Naive thymus-derived CD8-positive, alpha-beta T cell (primary cell): ENCODE measurements at places on chromosomes 13 and 19.

DNA sequence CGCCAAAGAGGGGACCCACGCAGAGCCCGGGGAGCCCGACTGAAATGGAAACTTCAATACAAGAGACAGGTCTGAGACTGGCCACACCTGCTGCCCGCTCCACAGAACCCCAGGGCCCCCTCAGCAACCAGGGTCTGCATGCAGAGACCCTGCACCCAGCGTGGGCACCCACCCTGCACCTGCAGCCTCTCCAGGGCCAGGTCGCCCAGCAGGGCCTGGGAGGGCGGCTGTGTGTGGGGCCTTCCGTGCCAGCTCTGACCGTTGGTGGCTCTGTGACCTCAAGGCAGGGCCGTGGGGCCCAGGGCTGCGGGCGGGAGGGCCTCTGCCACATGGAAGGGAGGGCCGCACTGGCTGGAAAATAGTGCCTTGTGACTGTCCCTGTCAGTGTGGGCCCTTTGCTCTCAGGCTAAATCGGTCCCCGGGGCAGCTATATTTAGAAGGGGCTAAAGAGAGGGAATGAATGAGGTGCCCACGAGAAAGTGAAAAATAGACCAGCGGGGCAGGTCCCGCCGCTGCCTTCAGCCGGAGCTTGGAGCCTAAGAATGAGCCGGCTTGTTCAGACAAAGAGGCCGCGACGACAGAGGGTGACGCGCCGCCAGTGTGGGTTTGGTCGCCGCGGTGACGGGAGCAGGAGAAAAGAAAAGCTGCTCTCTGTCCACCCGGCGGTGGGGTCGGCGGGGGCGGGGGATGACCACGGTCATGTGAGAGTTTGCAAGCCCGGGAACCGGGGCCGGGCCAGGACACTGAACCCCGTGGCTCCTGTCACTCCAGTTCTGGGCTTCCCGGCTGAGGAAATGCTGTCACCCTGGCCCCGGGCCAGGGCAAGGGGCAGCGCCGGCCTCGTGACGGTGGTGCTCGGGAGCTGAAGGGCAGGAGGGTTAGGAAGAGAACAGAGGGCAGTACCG, 70.5 kb downstream of the GADD45B start:
- DNase-seq = no peak

- no peak for DNase-seq
These were observed 206.8 kb downstream of the ATP8A2 start for GRCh38 chr13:25578526-25578925.

DNA sequence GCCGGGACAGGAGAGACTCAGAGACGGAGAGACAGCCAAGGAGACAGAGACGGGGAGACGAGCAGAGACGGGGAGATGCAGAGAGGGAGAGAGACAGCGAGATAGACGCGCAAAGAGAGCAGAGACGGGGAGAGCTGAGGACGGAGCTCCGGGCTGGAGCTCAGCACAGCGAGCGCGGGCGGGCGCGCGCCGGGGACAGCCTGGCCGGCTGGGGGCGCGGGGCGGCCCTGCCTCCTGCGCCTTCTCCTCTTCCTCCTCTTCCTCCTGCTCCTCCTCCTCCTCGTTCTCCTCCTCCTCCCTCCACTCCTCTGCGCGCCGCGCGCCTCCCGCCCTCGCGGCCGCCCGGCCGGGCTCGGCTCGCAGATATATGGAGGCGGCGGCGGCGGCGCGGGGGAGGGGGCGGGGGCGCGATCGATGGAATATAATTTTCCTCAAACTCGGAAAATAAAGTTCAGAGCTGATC, at the start of gene ERFL:
TSS of gene ERFL (minus strand) at position 229 of the 463 bp plus-strand sequence. CDS start 15,530 bp downstream, outside the sequence.
- no peak for DNase-seq

- no peak for DNase-seq
These were observed 106.5 kb downstream of the FOXO1 start for GRCh38 chr13:40559915-40560314.

- no peak for DNase-seq
These were observed 2.8 kb upstream of the ERFL start for GRCh38 chr19:41930926-41931592.

- DNase-seq = no peak
These were observed 69.1 kb downstream of the ARHGEF18 start for GRCh38 chr19:7417671-7418324.

DNA sequence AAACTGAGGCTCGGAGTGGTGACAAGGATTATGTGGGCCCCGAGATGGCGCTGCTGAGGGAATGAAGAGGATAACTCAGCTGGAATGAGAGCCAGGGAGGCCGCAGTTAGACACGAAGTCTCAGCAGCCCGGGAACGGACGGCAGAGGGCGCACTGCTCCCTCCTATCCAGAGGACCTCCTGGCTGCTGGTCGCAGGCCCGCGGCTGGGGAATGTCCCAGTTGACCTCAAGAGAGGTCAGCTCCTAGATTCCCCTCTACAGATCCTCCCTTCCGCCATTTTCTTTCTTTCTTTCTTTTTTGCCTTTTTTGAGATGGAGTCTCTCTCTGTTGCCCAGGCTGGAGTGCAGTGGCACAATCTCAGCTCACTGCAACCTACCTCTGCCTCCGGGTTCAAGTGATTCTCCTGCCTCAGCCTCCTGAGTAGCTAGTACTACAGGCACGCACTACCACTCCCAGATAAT, 24.1 kb upstream of the ASPDH start:
- peak; percentile 47 for DNase-seq

GRCh38 chr13:73092829-73093228, 34.0 kb downstream of the KLF5 start:
- DNase-seq = no peak

- DNase-seq = no peak
These were observed 14.2 kb downstream of the DPF1 start for GRCh38 chr19:38209671-38210457.

GRCh38 chr13:38952827-38953226, 37.8 kb downstream of the STOML3 start:
- no peak for DNase-seq

- DNase-seq = peak; percentile 50
These were observed 49.8 kb upstream of the GTF3A start for GRCh38 chr13:27374650-27375049.

- no peak for DNase-seq
These were observed 10.6 kb downstream of the CCDC8 start for GRCh38 chr19:46402725-46403124.

GRCh38 chr19:40091205-40092129, 724 bp upstream of the ZNF780A start:
- DNase-seq = no peak

- no peak for DNase-seq
These were observed 3.4 kb upstream of the WIZ start for GRCh38 chr19:15453091-15453578.

DNA sequence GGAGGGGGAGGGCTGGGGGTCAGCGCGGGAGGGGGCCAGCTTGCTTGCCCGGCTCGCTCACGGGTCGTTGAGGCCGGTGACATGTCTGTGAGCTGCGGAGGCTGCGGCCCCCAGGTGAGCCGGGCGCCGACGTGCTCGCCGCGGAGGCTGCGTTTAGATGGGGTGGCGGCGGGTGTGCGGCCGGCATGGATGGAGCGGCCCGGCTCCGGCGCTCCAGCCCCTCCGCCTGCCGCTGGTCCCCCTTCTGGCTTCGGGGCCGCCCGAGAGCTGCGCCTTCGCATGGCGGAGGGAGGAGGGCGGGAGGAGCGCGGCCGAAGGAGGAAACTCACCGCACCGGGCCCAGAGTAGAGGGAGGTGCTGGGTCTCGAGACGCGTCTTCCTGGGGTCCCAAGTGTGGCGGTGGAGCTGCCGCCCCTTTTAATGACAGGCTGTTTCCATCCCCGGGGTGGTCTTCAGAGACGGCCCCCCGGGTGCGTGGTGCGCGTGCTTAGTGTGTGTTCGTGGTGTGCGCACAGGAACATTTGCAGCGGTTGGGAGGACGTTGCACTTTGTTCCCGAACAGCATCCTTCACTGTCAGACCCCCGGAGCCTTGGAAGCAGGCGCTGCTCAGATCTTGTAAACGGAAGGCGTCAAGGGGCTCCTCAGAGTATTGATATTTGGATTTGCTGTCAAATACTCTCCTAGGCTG, at the start of gene AKAP11:
TSS of gene AKAP11 (plus strand) at position 38 of the 689 bp plus-strand sequence. CDS start 14,197 bp downstream, outside the sequence.
- peak; percentile 58 for DNase-seq

GRCh38 chr13:20264271-20265018, 32.3 kb upstream of the GJB6 start:
- DNase-seq = no peak

GRCh38 chr19:3499738-3500428, 591 bp downstream of the DOHH start:
- no peak for DNase-seq

DNA sequence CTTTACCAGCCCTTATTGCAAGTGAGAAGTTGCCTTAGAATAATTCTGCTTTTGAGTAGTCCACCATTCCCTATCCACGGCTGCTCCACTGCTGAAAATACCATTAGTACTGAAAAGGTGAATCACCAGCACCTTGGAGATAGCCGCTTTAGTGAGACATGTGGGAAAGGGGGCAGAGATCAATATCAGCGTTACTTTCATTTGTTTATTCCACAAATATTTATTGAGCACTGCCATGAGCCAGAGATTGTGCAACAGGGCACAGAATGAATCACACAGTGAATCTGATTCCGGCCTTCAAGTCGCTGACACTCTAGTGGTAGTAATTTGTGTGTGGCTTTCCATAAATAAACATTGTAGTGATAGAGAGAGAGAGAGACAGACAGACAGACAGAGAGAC, 31.5 kb upstream of the MYO16 start:
- DNase-seq = no peak

DNA sequence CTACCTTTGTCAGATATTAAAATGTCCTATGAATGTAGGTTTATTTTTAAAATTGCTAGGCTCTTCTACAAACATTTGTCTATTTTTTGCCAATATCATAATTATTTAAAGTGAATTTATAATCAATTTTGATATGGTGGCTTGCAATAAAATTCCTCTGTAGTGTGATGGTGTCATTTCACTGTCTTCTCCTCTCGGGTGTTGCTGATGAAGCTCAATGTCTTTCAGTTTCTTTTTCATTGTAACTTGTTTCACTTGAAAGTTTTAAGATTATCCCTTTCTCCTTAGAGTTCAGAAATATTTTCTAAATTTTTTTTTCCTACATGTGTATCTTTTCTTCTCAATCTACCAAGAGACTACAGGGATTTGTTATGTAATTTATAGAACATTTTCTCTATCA, 267.1 kb upstream of the EDNRB start:
- DNase-seq = no peak

DNA sequence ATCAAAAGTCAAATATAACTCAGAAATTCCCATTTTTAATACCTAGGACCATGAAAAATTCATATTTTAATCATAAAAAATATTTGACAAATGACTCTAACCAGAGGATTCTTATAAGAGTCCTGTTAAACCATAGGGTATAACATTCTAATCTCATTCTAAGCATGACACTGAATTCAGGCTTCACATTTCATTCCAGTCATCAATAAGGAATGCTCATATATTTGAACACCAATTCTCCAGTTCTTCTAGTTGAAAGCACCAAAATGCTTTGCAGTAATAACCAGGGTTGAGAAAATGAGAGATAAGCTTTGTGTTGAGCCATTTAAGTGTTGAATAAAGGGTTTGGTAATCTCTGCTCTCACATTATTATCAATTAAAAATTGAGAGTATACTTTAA, 147.5 kb downstream of the VWA8 start:
- DNase-seq = no peak

DNA sequence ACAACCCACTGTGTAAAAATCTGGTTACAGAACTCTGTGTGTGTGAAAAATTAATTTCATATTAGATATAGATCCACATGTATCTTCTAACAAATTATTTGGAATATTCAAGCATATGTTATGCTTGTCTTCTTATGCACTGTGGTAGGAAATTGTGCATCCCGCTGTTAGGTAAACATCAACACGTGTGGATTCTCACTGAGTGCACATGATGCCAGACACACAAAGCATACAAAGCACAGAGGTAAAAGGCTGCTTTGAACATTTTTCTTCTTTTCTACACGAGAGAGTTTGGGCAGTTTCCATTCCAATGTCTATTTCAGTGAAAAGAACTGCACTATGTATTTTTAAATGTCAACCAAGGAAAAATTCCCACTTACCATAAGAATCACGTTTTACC, 354.9 kb downstream of the PCDH9 start:
- no peak for DNase-seq

GRCh38 chr13:49368688-49369087, 75.2 kb downstream of the CAB39L start:
- DNase-seq = no peak

GRCh38 chr13:109369353-109370052, 416.9 kb downstream of the IRS2 start:
- no peak for DNase-seq

- DNase-seq = no peak
These were observed 533 bp downstream of the TNFSF9 start for GRCh38 chr19:6531163-6531955.

GRCh38 chr13:42280537-42280936, 8.6 kb downstream of the AKAP11 start:
- DNase-seq = no peak

DNA sequence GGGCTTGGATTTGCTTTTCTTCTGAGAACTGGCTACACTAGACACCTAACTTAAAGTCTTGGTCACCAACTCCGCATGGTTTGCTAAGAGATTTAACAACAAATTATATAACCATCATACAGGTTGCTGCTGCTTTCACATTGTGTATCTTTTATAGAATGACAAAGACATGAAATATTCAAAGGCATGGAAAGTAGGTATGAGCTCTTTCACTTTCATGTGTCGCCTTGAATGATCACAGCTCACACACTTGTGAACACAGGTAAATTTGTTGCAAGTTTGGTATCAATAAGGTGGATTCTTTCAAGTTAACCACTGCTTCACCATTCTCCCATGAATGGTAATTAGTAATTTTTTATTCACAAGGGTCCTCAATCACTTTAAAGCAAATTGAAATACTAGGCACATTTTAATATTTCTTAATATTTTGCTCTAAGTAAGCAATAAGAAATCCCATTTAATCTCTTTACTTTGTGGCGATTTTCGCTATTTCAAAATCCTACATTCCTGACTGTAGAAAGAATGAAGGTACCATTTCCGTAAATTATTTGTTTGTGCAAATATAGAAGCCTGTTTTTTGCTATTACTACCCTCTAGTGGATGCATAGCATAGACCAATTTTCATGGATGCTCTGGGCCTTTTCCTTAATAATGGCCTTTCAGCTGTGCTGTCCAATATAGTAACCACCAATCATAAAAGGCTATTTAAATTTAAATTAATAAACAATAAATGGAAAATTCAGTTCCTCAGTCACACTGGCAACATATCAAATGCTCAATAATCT, 45.5 kb upstream of the FREM2 start:
- no peak for DNase-seq

GRCh38 chr19:1400281-1401137, 833 bp downstream of the GAMT start:
- DNase-seq = no peak

GRCh38 chr13:97116754-97117153, 105.4 kb upstream of the MBNL2 start:
- DNase-seq = no peak

- DNase-seq = no peak
These were observed 86.4 kb downstream of the RGCC start for GRCh38 chr13:41543664-41544300.

- no peak for DNase-seq
These were observed 3.6 kb downstream of the SIGLEC11 start for GRCh38 chr19:49957262-49957915.

GRCh38 chr13:43518833-43519232, 267.9 kb downstream of the ENOX1 start:
- DNase-seq = no peak
